ENCODE measurements at places on chromosomes 12 and 14.

- no peak for DNase-seq
These were observed 3.3 kb upstream of the RBM23 start for GRCh38 chr14:22922294-22922693.

DNA sequence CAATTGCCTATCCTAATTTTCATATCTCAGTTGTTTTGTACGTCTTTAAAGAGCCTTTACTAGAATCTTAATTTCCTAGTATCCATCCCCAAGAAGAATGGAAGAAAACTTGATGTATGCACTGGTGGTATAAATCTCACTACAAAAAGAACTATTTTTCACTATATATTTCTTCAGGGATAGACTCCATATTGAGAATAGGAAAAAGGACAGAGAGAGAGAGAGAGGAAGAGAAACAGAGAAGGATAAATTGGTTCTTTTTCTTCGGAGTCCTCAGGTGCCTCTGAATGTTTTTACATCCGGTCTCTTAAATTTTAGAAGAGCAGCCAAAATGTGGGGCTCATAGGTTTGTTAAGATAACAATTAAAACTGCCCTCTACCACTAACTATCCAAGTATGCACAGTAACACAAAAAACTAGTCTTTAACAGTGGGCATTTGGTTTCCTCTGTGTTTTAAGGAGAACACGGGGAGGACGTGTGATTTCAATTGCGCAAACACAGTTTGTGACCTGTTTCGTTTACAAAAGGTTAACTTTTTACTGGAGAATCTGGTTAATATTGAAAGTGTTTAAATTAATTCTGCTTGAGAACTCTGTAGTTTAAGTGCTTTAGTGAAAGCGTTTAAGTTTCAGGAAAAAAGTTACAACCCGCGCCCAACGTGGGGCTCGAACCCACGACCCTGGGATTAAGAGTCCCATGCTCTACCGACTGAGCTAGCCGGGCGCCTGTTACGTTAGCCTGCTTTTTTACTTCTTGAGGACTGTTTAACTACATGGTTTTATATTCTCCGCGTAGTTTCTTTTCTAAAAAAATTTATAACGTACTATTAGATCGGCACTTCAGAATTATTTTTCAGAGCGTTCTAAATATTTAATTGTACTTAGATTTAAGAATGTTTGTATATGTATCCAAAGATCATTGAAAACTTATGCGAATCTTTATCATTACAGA is 5.1 kb upstream of the PSMA3 start:
- DNase-seq, result peak; percentile 13

GRCh38 chr14:51289169-51289568 is 49.1 kb downstream of the TMX1 start:
- no peak for DNase-seq

DNA sequence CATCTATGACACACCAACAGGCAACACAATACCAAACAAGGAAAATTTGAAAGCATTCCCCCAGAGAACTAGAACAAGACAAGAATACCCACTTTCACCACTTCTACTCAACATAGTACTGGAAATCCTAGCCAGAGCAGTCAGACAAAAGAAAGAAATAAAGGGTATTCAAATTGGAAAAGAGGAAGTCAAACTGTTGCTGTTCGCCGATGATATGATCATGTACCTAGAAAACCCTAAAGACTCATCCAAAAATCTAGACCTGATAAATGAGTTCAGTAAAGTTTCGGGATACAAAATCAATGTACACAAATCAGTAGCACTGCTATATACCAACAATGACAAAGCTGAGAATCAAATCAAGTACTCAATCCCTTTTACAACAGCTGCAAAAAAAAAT is 8.1 kb upstream of the ATL1 start:
- DNase-seq, result no peak

DNA sequence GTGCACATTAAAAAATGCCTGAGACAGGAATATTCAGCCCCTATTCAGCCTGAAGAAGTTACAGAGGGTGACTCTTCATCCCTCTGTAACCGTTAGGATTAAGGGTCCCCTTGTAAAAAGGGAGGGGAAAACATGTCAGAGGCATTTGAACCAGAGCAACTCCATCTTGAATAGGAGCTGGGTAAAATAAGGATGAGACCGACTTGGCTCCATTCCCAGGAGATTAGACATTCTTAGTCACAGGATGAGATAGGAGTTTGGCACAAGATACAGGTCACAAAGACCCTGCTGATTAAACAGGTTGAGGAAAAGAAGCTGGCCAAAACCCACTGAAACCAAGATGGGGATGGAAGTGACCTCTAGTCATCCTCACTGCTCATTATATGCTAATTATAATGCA is 19.9 kb upstream of the MDM1 start:
- DNase-seq, result peak; percentile 24

DNA sequence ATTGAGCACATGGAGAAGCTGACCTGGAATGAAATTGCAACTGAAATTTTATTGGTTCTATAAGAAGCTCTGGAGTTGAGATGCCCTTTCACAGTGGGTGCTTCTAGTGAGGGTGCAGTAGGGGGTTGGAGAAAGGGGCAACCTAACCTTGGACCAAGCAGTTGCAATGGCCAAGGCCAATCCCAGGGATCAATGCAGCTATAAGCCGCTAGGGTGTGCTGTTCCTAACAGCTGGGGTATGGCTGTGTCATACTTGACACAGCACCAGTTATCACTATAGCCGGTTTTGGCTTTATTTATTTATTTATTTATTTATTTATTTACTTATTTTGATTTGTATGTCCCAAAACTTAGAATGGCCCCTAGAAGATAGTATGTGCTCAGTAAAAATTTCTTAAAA is 505.9 kb downstream of the FLRT2 start:
- no peak for DNase-seq

GRCh38 chr12:75977952-75978671 is 53.5 kb downstream of the PHLDA1 start:
- peak; percentile 99 for DNase-seq
